Renal cortex interstitium (tissue), 15 donors: ENCODE measurements at places on chromosomes 11 and 22. TPM values are rescaled to one million over a fixed set of nuclear protein-coding genes. Genes with fewer than 3 reads are reported as not detected.

DNA sequence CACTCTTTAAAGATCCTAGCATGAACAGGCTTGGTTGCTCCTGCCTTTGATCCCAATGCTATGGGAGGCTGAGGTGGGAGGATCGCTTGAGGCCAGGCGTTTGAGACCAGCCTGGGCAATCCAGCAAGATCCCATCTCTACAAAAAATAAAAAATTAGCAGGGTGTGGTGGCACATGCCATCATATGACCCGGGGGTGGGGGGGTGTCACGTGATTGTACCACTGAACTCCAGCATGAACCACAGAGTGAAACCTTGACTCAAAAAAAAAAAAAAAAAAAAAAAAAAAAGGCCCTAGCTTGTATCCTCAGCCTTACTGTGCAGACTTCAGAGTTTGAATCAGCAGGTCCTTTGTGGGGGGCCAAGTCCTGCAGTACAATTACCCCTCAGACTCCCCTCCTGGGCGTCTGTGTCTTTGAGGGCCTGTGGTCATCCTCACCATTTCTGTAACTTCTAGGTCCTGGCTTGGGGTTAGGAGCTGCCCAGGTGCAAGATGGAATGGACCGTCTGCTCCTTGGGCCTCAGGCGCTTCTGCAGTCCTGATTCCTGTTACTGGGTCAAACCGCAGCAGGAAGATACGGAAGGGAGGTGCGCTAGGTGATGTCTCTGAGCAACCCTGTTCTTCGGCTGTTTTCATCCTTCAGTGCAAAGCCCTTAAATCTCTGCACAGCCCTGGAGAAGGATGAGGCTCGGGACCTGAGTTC, 208.1 kb downstream of the CTTN start:
- DNase-seq = no peak

GRCh38 chr11:45396394-45396793, 110.3 kb upstream of the SYT13 start:
- DNase-seq = no peak

- no peak for DNase-seq
Measured at GRCh38 chr22:23192133-23192532, 11.8 kb downstream of the BCR start.

Gene INS
- not detected for polyA plus RNA-seq

DNA sequence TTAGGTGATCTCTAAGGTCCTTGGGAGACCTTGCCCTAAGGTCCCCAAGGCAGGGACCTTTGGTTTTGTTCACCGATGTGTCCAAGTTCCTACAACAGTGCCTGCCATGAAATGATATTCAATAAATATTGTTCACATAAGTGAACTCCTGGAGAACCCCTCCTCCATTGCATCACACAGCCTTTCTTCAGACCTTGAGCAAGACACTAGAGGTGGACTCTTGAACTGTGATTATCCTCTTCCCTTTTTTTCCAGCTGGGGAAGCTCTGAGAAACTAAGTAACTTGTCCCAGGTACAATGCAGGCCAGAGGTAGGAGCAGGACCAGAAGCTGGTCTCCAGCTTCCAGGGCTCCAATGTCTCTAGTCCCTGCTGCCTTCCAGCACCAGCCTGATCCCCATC, 76.6 kb upstream of the LMO1 start:
- no peak for DNase-seq

GRCh38 chr22:38029901-38030300, 27.3 kb upstream of the PICK1 start:
- DNase-seq = no peak

Gene VPS37C
- 19.2 TPM for polyA plus RNA-seq

Gene MAJIN
- polyA plus RNA-seq = 1.1 TPM

GRCh38 chr11:35106595-35106994, 32.4 kb upstream of the CD44 start:
- no peak for DNase-seq

Gene TIMP3
- polyA plus RNA-seq = 120 TPM

DNA sequence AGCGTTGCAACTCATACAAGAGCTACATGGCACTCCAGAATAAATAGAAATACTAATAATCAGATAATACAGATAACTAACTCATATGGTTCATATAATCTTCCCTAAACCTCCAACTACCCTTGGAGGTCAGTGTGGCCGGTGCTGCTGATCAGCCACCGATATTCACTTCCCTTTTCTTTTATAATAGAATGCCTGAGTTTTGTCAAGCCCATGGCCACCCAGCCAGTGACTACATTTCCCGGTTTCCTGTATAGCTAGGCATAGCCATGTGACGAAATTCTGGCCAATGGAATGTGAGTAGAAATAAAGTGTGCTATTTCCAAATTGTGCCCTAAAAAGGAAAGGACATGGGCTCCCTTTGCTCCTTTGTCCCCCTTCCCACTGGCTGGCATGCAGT, 5.9 kb upstream of the CAT start:
- no peak for DNase-seq

DNA sequence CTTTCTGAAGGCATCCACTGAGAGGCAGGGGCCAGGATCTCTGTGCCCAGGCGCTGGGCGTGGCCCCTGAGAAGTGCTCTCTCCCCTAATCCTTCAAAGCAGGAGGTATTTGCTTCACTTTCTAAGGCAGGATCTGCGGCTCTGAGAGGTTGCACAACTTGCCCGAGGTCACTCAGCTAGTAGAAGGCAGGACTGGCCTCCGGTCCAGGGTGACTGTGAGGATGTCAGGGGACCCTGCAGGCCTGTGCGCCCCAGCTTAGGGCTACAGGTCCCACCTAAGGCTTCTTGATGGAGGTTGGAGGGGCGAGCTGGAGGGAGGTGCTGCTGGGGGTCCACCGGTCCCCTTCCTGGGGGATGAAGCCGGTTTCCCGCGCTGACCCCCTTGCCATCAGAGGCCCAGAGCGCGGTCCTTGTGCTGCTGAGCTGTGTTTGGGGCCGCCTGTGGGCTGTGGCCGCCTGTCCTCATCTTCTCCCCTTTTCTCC, 979 bp downstream of the SMIM38 start:
- DNase-seq = no peak

DNA sequence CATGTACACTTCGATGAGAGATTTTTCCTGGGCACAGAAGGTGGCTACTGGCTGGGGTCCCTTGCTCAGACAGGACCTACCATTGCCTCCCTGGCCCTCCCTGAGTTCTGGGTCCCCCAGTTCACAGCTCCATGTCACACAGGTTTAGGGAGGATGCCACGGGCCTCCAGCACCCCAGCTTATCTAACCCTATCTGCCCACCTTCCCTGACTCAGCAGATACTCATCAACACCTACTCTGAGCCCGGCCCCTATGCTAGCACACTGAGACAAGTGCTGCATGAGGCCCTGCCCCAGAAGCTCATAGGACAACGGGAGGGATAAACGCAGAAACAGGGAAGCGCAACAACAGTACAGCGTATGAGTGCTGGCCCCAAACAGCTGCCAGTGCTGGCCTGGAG, 9.6 kb downstream of the NAGA start:
- no peak for DNase-seq

GRCh38 chr22:32684822-32685187, 116.7 kb upstream of the TIMP3 start:
- DNase-seq = no peak

DNA sequence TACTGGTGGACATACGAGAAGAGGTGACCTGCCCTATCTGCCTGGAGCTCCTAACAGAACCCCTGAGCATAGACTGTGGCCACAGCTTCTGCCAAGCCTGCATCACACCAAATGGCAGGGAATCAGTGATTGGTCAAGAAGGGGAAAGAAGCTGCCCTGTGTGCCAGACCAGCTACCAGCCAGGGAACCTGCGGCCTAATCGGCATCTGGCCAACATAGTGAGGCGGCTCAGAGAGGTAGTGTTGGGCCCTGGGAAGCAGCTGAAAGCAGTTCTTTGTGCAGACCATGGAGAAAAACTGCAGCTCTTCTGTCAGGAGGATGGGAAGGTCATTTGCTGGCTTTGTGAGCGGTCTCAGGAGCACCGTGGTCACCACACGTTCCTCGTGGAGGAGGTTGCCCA, 6.9 kb downstream of the TRIM6 start:
- no peak for DNase-seq

- no peak for DNase-seq
Measured at GRCh38 chr11:102204174-102204573, 93.9 kb downstream of the YAP1 start.

- DNase-seq = no peak
Measured at GRCh38 chr11:132588366-132588765, 943.9 kb downstream of the OPCML start.

Gene SLC35E4
- polyA plus RNA-seq = 2.0 TPM

- DNase-seq = no peak
Measured at GRCh38 chr11:84144531-84144930, 858.4 kb upstream of the CCDC90B start.

- no peak for DNase-seq
Measured at GRCh38 chr22:32589007-32589406, 114.4 kb downstream of the FBXO7 start.

Gene RAB36
- polyA plus RNA-seq = 15.0 TPM

- DNase-seq = no peak
Measured at GRCh38 chr11:19316434-19316833, 75.7 kb upstream of the E2F8 start.

- no peak for DNase-seq
Measured at GRCh38 chr11:117849781-117850414, 25.4 kb upstream of the FXYD2 start.

DNA sequence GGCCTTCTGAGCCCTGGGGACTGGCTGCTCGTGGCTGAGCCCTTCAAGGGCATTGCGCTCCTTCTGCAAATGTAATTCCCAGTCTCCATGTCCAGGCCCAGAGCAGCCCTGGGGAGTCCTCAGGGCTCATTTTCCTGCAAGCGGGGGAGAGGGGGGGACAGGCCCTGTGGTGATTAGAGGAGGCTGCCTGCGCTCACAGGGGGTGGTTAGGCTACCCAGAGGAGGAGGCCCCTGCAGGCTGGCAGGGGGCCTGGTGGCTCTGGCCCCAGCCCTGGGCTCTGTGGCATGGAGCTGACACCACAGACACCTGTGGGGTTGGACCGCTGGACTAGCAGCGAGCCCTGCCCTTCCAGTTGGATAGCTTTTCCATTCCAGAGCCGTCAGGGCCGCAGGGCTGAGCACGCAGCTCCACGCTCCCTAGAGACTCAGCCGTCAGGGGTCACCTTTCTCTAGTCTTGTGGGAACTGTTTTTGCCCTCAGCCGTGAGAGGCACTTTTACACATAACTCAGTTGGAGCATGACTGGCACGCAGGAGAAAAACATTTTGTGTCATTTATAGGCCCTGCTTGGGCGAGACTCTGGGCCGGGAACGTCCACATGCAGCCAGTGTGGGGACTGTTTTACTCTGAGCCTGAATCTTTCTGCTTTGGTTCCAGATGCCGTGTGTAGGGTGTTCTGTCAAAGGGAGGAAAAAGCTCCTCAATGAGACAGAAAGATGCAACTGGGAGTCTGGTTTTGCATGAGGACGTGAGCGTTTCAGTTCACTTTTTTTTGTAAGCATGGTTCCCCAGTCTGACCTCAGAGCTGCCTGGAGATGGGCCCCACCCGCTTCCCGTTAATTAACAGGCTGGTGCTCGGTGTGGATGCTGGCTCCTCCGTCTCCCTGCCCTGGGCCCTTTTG, 58.1 kb downstream of the LRP5 start:
- no peak for DNase-seq

DNA sequence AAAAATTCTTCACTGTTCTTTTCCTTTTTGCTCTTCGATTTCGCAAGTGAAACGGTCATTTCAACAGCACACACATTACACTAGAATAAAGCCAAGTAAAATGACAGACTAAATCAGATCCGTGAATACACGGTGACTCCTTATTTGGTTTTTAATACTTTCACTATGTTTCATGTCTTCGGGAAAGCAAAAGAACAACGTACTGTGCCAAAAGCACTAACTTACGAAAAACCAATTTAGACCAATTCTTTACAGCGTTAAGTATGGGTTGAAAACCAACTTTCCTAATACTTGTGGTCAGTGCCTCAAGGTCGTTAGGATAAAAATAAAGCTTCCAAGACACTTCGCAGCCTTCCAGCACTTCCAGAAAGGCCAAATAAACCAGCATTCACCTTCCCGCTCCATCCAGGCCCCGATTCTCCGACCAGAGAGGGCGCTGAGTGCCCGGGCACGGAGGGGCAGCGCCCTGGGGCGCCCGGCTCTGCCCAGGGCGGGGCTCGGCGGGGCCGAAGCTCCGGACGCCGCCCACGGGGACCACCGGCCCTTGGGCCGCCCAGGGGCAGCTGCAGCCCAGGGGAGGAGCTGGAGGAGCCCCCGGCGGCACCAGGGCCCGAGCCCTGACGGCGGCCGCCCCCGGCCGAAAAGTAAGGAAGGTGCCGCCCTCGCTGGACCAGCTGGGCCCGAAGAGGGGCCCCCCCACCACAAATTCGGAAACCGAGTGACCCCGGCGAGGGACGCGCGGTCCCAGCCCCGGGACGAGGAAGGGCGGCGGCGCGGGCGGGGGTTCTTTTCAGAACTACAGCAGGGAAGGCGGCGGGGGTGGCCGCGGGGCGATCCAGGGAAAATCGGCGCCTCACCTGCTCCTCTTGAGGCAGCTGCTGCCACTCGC, 499 bp downstream of the ATL3 start:
- DNase-seq = no peak

DNA sequence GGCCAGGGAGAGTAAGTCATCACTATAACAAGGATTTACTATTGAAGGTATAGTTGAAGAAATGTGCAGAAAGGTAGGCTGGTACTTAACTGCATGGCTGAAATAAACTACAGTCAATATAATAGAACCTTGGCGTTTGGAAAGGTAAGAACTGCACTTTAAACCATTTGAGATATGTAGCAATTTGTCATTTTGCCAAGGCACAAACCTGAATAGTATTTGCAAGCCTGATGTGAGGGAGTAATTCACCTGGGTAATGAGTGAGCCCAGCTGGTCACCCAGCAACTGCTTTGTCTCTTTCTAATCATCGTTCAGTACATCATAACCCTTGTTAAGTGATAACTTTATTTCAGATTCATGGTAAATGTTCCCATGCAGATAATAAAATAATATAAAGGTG, 62.3 kb upstream of the SCUBE2 start:
- DNase-seq = no peak

GRCh38 chr11:81071606-81072005, 1630.8 kb upstream of the TENM4 start:
- DNase-seq = no peak

- DNase-seq = no peak
Measured at GRCh38 chr22:17476838-17477237, 86.5 kb upstream of the SLC25A18 start.

Gene RFPL3
- not detected for polyA plus RNA-seq
